Left ventricle myocardium inferior (tissue), 1 donor: ENCODE measurements at places on chromosomes 7 and 10.

DNA sequence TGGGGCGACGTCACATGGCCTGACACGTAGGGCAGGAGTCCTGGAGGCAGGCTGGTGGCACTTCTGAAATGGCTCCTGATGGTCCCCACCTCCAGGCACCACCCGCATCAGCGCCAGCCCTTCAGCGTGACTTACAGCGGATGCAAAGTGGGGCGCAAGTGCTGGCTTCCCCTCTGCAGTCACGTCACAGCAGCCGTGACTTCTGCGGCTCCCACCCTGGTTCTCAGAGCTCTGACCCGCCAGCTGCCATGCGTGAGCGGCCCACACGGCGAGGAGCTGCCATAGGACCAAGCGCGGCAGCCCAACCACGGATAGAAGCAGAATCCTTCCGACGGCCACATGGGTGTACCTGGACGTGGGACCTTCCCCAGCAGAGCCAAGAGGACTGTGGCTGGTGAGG lies 159.0 kb downstream of the ELFN1 start:
- peak; percentile 7 for DNase-seq

- DNase-seq, result no peak
Observed at GRCh38 chr7:135858379-135858778, 109.8 kb upstream of the FAM180A start.

GRCh38 chr7:154287356-154287755 lies 235.2 kb downstream of the DPP6 start:
- no peak for DNase-seq

DNA sequence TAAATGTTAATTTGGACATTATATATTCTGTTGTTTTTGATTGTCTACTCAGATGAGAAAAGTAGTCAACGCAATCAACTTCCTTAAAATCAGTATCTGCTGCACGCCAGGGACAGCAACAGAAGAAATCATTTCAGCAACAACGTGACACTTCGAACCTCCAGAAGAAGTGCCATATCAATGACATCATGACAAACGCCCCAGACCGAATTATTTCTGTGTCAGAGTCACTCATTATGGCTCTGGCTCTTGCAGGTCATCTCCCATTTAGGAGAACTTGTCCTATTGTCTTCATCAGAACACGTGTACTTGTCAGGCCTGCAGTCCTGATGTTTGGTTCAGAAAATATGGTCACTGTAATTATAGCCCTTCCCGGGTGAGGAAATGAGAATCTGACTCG lies 276.3 kb downstream of the ADARB2 start:
- DNase-seq, result no peak

GRCh38 chr7:100013328-100013676 lies 2.1 kb upstream of the ZKSCAN1 start:
- no peak for DNase-seq

DNA sequence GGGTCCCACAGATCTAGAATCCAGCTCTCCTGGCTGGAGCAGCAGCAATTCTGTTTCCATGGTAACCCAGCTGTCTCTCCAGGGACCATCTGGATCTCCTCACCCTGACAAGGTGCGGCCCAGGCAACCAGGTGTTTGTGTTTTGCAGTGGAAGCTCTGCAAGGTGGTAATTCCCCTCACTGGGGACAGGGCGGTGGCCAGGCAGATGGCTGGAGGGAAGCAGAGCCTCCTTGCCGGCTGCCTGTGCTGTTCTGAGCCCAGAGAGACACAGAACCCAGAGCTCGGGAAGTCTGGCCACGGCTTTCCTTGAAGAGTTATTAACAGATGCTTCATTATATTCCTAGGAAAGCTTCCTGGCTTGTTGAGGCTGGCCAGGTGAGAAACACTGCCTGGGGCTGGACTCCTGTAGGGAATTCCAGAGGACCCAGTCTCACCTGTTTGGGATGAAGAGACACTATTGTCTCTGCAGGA lies 118.2 kb upstream of the PPIF start:
- no peak for DNase-seq
